ENCODE measurements at places on chromosomes 6 and 20.

DNA sequence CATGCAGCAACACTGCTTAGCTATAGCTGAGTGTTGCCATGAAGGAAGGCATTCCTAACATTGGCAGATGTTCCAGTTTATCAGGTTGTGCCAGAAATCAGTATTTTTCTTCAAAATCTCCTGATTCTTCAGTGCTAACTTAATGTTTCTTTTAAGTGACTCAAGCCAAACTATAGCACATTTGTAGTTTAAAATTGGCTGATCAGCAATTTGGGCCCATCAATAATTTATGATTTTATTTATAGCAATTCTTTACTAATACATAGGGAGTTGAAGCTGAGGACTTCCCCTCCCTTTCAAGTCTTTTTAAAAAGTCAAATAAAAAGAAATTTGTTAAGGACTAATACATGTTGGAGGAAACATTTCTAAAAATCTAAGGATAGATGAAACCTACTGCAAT lies 383.8 kb upstream of the KHDRBS2 start:
- no peak for DNase-seq

GRCh38 chr20:64149809-64150560 lies 14.3 kb upstream of the MYT1 start:
- DNase-seq, result no peak

DNA sequence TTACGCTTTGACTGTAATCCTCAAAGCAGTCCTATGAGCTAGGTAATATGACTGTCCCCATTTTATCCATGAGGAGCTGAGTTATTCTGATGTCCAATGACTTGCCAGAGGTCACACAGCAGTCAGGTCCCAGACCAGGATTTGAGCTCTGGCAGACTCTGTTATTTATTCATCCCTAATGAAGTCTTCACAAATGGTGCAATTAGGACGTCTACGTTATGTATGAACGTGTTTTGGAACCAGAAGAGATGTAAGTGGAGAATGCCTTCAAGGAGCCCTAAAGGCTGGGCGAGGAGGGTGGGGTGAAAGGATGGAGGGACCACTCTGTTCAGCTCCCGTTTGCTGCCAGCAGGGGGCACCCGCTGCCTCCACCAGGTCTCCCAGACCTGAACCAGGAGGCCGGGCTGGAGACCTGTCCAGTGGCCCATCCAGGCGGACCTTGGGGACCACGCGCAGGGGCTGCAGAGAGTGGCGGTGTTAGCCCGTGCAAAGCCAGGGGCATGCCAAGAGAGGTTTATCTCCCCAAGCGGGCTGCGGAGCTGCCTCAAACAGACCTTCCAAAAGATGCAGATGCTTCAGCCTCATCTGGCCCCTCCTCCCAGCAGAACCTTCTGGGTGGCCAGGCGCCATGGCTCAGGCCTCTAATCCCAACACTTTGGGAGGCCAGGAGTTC lies 15.2 kb upstream of the ZNF335 start:
- peak; percentile 76 for DNase-seq

DNA sequence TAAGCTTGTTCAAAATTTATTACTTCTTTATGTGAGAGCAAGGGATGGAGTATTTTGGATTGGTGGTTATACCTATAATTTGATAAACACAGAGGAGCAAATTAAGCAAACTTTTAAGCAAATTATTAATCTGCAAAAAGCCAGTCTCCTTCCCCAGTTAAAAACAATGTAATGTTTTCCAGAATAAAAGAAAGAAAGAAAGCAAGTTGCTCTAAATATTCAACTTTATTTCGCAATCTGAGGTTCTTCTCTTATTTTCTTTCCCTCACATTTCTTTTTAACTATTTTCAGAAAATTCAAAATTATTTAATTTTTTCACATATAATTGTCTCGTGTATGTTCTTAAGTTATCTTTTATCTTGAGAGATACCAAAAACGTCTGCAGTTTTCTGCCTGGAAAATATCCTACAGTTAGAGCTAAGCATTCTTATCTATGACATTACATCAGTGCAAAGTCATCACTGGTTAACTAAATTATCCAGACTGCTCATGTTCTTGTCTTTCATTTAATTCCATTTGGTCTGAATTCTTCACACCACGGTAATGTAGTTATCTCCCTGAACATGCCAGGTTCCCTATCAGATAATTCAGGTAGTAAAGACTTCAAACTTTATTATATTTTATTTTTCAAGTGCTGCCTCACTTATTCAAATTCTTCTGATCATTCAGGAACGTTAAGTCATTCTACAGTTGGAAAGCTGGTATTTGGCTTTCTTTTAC lies 3.3 kb upstream of the CNKSR3 start:
- DNase-seq, result no peak

GRCh38 chr6:133705731-133706130 lies 183.2 kb upstream of the TCF21 start:
- no peak for DNase-seq

DNA sequence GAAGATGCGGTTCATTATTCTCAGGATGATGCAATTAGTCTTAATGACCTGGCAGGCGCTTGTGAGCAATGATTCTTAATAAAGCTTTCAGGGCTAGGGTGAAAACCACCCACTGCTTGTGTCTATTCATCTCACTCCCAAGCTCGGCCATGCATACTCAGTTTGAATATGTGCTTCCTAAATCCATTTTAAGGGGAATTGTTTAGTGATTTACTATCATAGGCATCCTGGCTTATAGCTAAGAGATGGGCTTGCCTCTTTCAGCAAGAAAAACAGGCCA lies 141.1 kb upstream of the SLC24A3 start:
- no peak for DNase-seq

DNA sequence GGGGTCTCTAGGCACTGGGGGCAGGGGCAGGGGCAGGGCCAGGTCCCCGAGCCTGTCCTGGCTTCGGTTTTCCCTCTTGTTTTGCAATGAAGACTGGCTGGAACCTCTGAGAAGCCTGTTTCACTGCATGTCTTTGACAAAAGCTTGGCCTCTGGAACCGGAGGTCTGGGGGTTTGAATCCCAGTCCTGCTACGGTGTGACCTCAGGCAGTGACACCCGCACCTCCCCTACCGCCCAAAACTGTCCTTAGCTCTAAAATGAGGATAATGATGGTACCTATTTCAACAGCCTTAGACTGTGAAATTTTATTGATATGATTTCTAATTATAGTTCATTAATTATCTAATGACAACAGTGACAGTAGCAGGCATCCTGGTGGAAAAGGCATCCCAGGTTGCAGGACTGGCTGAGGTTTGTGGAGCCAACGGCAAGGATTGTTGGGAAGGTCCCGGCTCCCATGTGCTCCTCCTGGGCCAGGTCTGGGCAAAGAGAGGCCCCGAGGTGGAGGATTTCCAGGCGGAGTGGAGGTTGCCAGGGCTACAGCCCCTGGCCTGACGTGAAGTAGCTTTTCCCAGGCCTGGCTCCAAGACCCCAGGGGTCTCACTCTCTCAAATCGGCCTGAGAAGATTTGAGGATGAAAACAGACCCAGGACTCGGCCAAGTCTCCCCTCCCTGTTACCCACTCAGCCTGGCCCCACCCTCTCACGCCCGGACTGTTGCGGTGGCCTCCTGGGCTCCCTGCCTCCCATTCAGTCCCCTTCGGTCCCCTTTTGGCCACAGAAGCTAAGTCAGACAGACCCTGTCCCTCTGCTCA lies 57.9 kb downstream of the SNAI1 start:
- DNase-seq, result no peak

DNA sequence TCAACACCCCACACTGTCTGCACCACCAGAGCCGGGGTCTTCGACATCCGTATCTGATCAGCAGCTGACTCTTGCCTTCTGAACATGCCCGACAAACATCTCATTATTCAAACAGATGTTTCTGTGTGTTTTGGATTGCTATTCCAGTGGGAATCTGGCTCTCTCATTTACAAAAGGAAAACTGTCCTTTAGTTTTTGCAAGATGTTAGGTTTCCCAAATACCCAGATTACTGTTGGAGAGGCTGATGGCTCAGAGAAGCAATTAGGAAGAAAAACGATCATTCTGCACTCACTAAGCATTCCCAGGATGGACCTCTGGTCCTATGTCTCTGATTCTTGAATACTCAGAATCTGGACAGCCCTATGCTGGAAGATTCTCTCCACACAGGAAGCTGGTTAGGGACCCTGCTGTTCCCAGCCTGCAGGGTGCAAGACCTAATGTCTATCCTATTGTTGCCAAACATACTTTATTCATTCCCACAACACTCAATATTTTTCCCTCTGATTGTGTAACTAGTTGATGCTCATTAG lies 532.9 kb downstream of the CDH26 start:
- no peak for DNase-seq

GRCh38 chr6:160128879-160129516 lies 7.4 kb downstream of the SLC22A1 start:
- DNase-seq, result no peak

DNA sequence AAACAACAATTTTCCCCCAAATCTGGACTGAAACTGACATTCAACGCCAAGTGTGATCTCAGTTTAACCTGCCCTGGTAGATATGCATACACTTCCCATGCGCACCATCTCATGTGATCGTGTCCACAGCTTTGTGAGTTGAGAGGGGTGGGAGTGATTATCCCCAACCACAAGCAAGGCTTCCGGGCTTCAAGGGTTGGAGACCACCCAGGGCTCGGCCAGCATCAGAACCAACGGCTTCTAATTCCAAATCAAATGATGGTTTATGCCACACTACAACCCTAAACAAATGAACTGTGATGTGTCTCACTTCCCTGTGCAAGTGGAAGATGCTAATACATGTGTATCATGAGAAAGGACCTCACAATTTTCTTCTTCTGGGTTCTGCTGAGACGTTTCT lies 515 bp upstream of the TGM3 start:
- DNase-seq, result no peak

GRCh38 chr6:125631165-125631564 lies 118.3 kb upstream of the HEY2 start:
- DNase-seq, result no peak

DNA sequence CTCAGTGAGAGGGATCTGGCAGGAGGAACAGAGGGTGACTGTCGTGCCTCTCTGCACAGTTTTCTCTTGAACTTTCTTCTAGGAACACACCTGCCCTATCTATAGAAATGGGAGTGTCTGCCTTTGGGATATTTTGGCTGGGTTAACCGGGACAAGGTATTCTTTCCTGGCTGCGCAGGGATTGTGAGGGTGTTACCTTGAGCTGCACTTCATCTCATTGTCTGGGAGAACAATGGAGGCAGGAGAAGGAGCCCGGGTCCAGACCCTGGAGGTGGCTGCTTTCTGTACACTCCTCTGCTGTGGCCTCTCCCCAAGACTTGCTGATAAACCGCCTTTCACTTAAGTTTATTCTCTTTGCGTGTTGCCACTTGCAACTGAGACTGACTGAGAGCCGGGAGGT lies 192.8 kb downstream of the TBXT start:
- no peak for DNase-seq

- no peak for DNase-seq
Observed at GRCh38 chr6:24426729-24427446, 24.2 kb downstream of the MRS2 start.

DNA sequence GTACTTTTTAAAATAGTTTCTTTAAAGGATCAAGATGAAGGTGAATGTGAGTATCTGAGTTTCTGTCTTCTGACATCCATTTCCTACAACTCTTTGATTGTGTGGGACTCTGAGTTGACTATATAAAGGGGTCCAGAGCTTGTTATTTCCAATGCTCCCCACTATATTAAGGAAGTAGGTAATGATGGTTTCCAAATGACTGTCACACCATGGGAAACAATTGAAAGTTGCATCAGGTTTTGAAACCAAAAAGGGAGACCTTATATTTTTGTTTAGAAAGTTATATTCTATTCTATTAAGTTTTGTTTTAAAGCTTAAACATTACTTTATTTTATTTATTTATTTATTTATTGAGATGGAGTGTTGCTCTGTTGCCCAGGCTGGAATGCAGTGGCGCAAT lies 11.2 kb downstream of the CASS4 start:
- DNase-seq, result no peak

GRCh38 chr6:107318100-107318736 lies 141.1 kb downstream of the PDSS2 start:
- peak; percentile 71 for DNase-seq

DNA sequence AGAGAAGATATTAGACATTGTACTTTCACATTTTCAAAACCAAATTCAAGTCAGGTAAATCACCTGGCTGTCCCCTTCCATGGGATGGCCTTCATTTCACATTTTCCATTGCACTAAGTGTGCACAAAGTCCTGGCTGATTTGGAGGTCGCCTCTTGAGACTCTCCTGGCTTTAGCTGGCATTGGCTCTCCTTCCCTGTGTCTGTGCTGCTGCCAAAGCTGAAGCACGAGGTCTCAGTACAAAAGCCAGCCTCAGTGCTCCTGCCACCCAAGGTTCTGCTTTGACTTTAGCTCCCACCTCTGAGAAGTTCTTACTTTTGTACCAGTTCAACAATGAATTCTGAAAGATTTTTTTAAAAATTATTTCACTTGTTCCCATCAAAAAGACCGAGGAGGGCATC lies 289.2 kb upstream of the CNR1 start:
- no peak for DNase-seq

DNA sequence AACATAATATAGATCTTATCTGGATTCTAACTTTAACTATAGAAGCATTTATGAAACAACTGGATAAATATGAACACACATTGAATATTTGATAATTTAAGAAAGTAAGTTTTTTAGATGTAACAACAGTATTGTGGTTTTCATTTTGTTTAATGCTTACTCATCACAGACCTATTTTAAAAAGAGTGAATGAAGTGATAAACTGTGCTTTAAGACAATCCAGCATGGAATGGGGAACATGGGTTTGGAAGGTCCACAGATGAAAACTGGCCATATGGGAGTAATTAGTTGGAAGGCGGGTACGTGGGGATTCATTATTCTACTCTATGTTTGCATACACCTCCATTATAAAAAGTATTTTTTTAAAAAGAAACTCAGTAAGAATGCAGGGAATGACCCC lies 21.2 kb downstream of the EPB41L2 start:
- no peak for DNase-seq

- no peak for DNase-seq
Observed at GRCh38 chr20:41221614-41222218, 84.4 kb downstream of the PLCG1 start.

Measured in AG08395 (cell line).